ENCODE measurements at places on chromosomes 3 and 15.

GRCh38 chr3:172577987-172578570 is 54.8 kb upstream of the TNFSF10 start:
- DNase-seq: no peak

DNA sequence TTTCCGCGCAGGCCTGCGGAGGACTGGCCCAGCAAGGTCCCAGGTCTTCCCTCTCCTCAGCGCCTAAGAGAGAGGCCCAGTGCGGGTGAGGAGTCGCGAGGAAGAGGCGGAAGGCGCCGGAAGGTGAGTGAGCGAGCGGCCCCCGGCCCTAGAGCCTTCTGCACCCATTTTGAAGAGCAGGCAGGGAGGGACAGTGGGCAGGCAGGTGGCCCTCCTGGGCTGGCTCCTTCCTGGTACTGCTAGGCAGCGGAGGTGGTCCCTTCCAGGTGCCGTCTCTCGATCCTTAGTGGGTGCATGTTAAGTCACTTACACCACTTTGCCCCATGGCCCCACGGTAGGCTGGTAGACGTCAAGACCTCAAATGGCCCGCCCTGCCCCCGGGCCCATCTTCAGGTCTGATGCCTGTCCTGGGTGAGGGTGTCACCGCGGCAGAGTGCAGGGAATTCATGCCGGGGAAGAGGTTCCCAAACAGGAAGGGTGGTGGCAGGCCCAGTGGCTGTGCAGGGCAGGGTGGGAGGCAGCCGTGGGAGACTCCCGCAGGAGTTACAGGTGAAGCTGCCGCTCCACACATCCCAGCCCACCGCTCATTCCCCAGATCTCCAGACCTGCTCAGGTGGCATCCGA is 14.4 kb downstream of the PAK6 start:
- no peak for DNase-seq

GRCh38 chr15:89672221-89673164 is 6.7 kb downstream of the PLIN1 start:
- no peak for DNase-seq

GRCh38 chr3:138203938-138204337 is 16.8 kb downstream of the ARMC8 start:
- no peak for DNase-seq

DNA sequence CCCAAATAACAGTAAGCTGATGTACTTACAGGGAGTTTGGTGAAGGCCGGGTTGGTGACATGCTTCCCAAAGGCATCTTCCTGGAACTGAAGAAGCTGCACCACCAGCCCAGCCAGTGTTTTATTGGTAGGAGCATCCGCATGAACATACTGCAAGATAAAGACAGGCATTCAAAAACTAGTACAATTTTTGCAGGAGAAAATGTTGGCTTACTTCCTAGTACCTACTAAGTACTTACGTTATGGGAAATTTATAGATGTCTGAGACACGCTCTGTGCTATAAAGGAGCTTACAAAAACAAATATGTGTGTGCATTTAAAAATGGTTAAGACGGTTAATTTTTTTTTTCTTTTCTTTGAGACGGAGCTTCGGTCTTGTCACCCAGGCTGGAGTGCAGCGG is 8.9 kb downstream of the SMARCC1 start:
- no peak for DNase-seq

DNA sequence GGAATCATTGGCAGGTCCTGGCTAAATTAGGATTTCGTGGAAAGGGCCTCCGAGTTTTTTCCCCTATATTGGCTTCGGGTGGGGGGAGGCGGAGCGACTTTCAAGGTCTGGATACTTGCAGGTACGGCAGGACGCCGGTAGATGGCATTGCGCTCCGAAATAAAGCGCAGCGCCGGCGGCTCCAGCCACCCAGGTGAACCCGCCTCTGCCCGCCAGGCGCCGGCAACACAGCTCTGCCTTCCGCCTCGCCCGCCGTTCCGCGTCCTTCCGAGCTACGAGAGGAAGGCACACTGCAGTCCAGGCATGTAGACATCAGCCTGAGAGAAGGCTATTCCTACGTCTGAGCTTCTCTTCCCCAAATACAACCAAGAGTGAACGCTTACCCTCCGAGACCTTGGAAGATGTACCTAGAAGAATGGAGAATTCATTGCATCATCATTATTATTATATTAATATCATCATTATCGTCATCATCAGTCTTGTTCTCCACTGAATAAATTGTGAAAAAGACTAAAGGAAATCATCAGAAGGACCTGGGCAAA is 514.1 kb downstream of the MECOM start:
- peak; percentile 76 for DNase-seq

GRCh38 chr15:32877252-32878019 is 159.6 kb downstream of the GREM1 start:
- DNase-seq: no peak

GRCh38 chr3:184710870-184711492 is 883 bp downstream of the MAGEF1 start:
- no peak for DNase-seq
